Renal cortex interstitium (tissue), 15 donors: ENCODE measurements at places on chromosomes 16 and 17.
A peak's percentile ranks its signal among the peaks of the same experiment; 100 is the strongest.

DNA sequence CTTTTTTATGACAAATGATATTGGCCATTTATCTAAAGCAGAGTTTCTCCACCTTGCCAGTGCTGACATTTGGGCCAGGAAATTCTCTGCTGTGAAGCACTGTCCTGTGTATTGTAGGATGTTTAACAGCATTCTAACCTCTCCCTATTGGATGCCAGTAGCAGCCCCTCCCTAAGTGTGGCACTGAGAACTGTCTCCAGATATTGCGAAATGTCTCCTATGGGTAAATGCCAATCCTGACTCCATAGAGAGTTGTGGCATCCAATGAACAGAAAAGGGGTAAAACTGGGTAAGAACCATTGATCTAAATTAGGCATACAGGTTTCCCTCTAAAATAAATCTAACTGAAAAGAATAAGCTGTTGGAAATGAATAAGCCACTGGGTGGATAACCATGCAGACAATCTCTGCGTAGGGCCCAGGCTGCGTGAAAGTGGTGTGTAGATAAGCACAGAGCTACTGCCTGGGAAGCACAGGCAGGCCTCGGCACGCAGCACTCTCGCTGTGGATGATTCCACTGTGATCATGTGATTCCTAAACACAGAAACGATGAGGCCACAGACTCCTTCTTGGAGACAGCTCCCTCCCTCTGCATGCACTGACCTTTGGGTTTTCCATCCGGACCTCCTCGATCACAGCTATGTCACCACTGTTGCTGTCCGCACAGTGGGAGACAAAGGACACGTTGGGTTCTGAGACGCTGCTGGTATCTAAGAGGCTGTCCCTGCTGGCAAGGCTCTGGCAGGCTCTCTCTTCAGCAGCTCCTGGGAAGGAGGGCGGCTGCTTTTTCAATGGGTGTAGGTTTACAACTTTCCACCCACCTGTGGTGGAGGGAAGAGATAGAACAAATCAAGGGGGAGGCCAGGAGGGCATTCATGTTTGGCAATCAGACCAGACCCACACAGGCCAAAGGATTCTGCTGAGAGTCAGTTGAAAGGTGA, 44.1 kb downstream of the GTF3C1 start:
- DNase-seq, result no peak

DNA sequence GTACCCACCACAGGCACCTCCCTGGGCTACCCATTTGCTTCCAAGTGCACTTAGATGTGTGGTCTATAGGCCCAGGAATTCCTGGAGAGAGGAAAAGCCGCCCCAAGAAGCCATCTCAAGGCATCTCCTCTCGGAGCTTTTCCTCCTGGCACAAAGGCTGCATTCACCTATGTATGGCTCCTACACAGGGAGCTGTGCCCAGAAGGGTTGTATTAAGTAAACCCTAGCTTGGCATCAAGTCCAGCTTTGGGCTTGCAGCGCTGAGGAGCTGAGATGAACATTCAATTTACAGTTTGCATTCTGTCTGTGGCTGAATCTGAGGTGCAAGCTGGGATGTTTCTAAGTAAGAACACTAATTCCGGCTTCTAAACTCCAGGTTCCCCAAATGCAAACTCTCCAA, 81.3 kb downstream of the CDYL2 start:
- no peak for DNase-seq

DNA sequence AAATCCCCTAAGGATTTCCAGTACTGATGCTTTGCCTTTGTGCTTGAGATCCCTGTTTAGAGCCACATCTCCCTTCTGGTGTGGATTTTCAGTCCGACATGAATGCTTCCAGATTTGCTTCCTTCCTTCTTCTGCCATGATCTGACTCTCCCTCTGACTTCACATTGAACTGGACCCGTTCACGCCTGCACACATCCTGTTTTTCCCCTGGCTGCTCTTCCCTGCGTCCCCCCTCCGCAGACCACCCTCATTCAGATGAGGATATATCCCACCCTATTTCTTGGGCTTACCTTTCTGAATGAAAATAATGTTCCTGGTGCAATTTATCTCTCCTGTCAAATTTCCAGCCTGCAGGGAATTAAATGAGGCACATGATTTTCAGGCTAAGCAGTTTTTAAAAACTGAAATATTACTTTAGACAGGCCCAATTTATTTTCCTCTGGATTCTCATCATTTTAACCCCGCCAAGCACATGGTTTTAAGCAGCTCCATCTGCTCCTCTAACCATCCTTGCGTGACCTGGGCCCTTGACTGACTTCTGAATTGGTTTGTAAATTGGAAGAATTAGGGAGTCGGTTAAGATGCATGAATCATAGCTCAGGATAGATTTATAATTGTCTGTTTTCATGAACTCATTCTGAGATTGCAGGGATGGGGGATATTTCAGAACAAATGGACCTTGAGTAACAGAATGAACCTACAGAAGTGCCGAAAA, 59.2 kb downstream of the BMERB1 start:
- DNase-seq, result no peak

GRCh38 chr17:33966410-33967059, 288.6 kb upstream of the CCL2 start:
- DNase-seq, result no peak

- no peak for DNase-seq
These were observed 129.2 kb upstream of the TOM1L1 start for GRCh38 chr17:54771409-54771915.

- DNase-seq, result no peak
These were observed 19.3 kb downstream of the CDH1 start for GRCh38 chr16:68756239-68756915.

DNA sequence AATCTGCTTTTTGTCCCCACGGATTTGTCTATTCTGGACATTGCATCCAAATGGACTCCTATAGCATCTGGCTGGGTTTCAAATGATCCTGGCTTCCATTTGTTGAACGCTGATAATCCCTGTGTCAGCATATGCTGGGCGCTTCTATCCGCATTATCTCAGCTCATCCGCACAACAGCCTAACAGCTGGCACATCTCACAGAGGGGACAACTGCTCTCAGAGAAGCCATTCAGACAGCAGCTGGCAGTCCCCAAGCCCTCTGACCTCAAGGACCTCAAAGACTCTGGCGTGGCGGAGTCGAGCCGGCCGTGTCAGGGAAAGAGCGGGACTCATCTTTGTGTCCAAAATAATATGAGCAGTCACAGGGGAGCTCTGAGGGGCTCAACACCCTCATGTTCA, 82.3 kb downstream of the NT5M start:
- no peak for DNase-seq

- DNase-seq, result no peak
These were observed 11.3 kb downstream of the TBX2 start for GRCh38 chr17:61411011-61411260.

DNA sequence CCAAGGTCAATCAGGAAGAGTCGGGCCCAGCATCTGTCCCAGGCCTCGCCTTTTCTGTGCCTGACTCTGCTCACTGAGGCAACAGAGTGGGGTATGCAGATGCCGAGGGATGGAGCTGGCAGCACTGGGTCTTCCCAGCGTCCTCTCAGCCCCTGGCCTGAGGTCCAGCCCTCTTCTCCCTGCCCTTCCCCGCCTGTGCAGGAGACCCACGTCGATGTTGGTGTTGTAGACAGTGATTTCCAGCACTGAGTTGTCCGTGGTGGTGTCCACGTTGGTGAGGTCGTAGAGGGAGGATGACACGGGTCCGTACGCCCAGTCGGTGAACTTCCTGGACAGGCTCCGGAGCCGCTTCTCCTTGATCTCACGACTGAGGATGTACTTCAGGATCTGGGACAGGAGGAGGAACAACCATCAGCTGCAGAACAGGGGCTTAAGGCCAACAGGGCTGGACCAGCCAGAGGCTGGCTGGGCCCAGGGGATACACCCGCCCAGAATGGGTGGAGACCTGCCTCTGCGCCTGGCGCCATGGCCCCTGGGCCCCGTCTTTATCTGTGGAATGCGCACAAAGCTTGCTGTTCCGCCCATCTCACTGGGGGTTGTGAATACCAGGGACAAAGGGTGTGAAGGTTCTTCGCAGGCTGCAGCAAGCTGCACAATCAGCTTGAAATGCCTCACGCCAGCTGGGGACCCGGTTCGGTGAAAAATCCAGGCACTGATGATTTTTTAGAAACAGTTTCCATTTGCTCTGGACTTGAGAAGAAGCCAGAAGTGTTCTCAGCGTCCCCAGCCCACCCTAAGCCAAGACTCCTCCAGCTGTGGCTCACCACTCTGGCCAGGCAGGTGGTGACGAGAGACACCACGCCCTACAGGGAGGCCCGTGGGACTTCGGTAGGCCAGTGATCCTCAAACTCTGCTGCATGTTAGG, 27.5 kb downstream of the TRPV3 start:
- DNase-seq, result no peak

- no peak for DNase-seq
These were observed 238.4 kb downstream of the CEP112 start for GRCh38 chr17:65953316-65954147.

DNA sequence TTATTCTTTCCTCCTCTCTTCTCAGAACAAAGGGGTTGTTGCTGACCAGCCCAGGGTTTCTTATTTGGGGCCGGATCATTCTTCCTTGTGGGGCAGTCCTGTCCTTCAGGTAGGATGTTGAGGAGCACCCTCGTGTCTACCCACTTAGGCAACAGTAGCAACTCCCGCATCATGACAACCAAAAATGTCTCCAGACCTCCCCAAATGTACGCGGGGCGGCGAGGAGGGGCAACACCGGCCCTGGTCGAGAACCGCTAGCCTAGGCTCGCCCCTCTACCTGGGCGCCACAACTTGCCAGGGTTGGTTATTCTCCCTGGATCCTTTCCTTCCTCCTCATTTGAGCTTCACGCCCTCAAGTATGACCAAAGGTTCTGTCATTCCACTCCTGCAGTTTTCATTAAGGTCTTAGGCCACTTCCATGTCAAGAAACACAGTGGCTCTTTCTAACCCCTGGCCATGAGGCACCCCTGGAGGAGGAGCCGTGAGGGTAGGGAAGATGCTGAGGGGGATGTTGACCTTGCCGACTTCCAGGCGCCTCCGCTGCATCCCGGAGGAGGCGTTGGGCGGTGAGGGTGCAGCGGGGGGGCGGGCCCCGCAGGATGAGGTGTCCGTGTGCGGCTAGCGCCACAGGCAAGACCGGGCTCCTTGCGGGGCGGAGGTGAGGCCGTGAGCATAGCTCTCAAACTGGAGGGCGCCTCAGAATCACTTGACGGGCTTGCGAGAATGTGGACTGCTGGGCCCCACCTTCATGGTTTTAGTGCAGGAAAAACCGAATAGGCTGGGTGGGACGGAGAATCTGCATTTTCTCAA, 712 bp upstream of the SPECC1 start:
- DNase-seq, result no peak

GRCh38 chr17:77555741-77556291, 402.7 kb upstream of the TNRC6C start:
- peak; percentile 65 for DNase-seq

DNA sequence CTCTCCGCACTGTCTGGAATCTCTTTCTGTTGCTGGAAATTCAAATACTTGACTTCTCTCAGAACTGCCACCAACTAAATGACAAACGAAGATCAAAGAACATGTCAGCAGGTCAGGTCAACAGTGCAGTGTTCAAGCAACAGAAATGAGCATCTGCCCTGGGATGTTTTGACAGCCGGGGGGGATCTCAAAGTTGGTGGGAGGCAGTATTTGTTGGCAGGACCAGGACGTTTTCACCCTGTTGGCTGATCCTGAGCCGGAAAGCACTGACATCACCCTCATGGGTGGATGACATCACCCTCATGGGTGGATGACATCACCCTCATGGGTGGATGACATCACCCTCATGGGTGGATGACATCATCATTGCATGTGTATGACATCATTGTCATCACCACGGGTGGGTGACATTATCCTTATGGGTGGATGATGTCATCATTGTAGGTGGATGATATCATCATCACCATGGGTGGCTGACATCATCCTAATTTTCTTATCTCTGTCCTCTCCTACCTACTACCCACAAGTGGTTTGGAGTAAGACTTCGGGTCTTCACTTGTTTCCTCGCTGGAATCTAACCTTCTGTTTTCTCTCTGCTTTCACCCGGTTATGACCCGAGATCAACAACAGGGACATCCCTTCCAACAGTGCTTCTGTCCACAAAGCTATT, 18.9 kb downstream of the DNAH17 start:
- DNase-seq, result no peak

DNA sequence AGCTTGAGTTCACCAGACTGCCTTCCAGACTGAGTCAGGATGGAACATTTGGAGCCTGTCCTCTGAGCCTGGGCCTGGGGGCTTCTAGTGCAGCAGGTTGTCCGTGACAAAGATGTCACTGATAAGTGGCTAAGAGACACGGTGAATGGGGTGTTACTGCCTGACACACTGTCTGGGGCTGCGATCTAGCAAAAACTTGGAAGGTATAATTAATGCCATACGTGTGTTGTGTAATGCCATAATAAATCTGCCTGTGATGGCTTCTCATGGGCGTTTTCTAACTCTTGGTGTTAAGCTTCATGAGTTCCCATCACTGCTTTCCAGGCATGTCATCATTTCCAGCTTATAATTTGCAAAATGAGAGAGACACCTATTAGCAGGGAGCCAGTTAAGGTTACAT, 215.4 kb downstream of the UTP18 start:
- DNase-seq, result no peak

DNA sequence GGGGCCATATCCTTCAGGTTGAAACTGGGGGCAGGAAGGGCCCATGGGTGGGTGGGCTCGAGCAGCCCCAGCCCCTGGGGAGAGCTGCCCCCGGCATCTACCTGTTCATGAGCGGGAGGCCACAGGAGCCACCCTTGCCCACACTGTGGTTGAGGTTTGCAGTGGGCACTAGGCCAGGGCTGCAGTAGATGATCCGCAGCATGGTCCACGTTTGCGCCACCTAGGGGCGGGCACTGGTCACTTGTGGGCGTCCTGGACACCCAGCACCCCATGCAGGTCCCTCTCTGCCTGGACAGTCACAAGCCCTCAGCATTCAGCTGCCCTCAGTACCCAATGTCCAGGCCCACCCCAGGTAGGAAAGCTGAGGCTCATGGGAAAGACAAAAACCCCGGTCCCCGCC, 1.8 kb upstream of the JMJD8 start:
- DNase-seq, result no peak

DNA sequence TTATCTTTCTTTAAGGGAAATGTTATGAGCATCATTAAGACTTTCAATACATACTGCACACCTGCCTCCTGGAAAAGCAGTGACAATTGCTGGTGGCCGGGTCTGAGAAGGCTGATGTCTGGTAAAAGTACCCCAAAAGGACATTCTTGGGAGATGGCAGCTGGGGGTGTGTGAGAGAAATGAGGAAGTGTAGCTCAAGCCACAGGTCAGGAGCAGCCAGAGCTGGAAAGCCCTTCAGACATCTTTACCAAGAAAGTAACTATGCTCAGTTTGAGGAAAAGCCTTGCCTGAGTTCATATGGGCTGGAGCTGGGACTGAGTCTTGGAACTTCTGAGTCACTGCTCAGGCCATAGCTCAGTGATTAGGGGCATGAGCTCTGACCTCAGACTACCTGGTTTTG, 94.7 kb upstream of the N4BP1 start:
- no peak for DNase-seq

DNA sequence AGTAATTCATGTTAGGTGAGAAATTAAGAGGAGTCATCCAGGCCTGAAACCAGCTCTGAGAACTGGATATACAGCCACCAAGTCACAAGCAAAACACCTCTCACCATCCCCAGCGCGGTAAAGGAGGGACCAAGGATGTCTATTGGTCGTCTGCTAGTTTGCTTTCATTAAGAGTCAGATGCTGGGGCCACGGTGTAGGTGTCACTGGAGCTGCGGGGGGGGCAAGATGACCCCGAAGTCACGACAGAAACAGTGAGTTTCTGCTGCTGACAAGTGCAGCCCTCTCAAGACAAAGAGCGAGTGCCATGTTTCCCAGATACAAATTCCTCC, 790 bp downstream of the NCBP3 start:
- no peak for DNase-seq
